ENCODE measurements at places on chromosomes 2 and 18. TPM values are rescaled to one million over a fixed set of nuclear protein-coding genes. Genes with fewer than 3 reads are reported as not detected.

Gene MTCL1
- 73.7 TPM for total RNA-seq

Gene CXCR2
- total RNA-seq = not detected

Gene ABCG8
- not detected for total RNA-seq

Gene EFR3B
- total RNA-seq = 12.7 TPM

Gene GCKR
- total RNA-seq = 0.41 TPM
